Ovary (tissue), 10 donors: ENCODE measurements at places on chromosomes 11 and 22. TPM values are rescaled to one million over a fixed set of nuclear protein-coding genes. Genes with fewer than 3 reads are reported as not detected.

- no peaks in the 10 kb centered on the region for H3K4me1 ChIP-seq
- H3K4me3 ChIP-seq: peak overlapping the region; percentile 94
- peak; percentile 21 for DNase-seq
Observed at GRCh38 chr11:73141031-73141308, 1.1 kb downstream of the FCHSD2 start.

GRCh38 chr11:67576735-67577475 is 6.7 kb upstream of the GSTP1 start:
- no peaks in the 10 kb centered on the region for H3K27me3 ChIP-seq
- H3K4me3 ChIP-seq: no peak overlapping the region
- H3K36me3 ChIP-seq: no peaks in the 10 kb centered on the region
- H3K27ac ChIP-seq: no peak overlapping the region
- no peaks in the 10 kb centered on the region for H3K4me1 ChIP-seq

DNA sequence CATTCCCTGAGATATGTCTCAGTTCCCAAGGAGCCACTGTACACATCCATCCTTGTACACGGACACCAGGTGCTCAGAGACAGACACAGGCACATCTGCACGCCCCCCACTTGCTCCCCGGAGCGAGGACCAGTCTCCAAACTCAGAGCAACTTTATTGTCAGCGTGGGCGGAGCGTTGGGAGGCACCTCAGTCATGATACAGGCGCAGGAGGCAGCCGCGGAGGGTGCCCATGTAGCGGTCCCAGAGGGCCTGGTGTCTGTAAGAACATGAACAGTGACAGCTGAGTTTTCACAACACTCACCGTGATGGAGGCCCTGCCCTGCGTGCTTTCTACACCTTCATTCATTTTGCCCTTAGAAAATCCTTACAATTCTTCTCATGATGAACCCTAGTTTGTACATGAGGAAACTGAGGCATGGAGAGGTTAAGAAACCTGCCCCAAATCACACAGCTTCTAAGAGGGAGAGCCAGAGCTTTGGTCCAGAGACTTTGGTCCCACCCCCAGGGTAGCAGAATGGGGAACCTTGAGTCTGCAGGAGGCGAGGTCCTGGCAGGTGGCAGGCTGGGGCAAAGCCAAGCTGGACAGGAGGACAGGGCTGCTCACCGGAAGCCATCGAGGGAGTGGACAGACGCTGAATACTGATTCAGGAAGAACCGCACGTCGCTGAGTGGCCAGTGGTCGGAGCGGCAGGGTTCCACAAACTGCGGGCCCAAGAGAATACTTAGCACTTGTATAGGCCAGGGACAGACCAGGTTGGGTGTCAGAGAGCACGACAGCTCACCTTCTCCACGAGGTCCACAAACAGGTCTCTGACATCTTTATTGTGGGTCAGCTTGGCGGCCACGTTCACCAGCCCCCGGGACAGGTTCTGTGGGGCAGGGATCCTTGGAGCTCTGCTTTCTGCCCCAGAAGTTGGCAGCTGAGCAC is 4.2 kb downstream of the FIBP start:
- no peaks in the 10 kb centered on the region for H3K36me3 ChIP-seq
- peaks cover 3% of the 10 kb centered on the region for H3K4me1 ChIP-seq
- H3K27me3 ChIP-seq: no peaks in the 10 kb centered on the region
- no peak for DNase-seq

DNA sequence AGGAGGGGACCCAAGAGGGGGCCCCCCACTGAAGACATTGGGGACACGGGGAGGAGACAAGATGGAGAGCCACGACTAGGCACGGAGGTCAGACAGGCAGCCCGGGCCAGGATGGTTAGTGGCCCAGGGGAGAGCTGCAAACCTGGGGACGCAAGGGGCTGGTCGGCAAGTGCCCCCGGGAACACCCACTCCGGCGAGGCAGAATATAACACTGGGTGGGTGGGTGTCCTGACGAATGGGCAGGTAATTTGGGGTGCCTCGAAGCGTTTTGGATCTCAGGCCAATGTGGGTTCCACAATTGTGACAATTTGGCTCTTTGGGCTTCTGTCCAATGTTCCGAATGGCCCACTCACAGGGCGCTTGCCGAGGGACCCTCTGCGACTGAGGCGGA is 9.9 kb downstream of the IGF2 start:
- no peaks in the 10 kb centered on the region for H3K4me1 ChIP-seq
- no peaks in the 10 kb centered on the region for H3K27me3 ChIP-seq
- no peak for DNase-seq

GRCh38 chr22:19715188-19715930 is 1.1 kb downstream of the SEPTIN5 start:
- H3K27me3 ChIP-seq: no peaks in the 10 kb centered on the region
- no peak overlapping the region for H3K4me3 ChIP-seq
- no peak overlapping the region for H3K27ac ChIP-seq
- H3K36me3 ChIP-seq: no peaks in the 10 kb centered on the region

GRCh38 chr22:44915441-44915840 is 94.4 kb downstream of the PHF21B start:
- no peaks in the 10 kb centered on the region for H3K36me3 ChIP-seq
- DNase-seq: no peak
- no peaks in the 10 kb centered on the region for H3K27me3 ChIP-seq
- no peak overlapping the region for H3K4me3 ChIP-seq
- no peak overlapping the region for H3K27ac ChIP-seq

- H3K27ac ChIP-seq: no peak overlapping the region
- no peaks in the 10 kb centered on the region for H3K27me3 ChIP-seq
- H3K4me1 ChIP-seq: no peaks in the 10 kb centered on the region
- no peaks in the 10 kb centered on the region for H3K36me3 ChIP-seq
- no peak for DNase-seq
- H3K4me3 ChIP-seq: no peak overlapping the region
Observed at GRCh38 chr11:30967579-30967978, 381.4 kb upstream of the MPPED2 start.

Gene RFPL3
- total RNA-seq: not detected

Gene MAPK8IP2
- 16.3 TPM for total RNA-seq

Gene NRIP3
- total RNA-seq: 1.2 TPM

GRCh38 chr22:46061124-46061500 is 84.2 kb upstream of the WNT7B start:
- no peak overlapping the region for H3K27ac ChIP-seq
- no peaks in the 10 kb centered on the region for H3K27me3 ChIP-seq

Gene LIPT2
- 6.6 TPM for total RNA-seq

Gene NTM
- not detected for total RNA-seq

DNA sequence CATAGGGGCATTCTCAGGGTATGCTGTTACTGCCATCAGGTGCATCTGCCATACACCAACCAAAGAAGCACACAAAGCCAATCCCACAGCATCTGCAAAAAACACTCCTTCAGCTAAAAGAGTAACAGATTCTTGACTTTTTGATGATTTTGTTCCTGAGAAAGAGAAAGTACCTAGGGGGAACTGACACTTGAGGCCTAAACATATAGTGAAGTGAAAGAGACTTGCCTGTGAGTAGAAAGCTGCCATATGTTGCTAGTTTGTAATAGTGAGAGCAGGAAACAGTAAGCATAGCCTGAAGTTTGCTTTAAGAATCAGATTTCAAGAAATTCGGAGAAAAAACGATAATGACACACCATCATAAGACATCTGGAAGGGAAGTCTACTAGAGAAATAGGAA is 97.9 kb upstream of the CTSC start:
- no peaks in the 10 kb centered on the region for H3K36me3 ChIP-seq
- H3K27ac ChIP-seq: no peak overlapping the region
- DNase-seq: no peak

Gene GRIK4
- 2.3 TPM for total RNA-seq

GRCh38 chr11:125052047-125052446 is 11.1 kb upstream of the SLC37A2 start:
- H3K27me3 ChIP-seq: no peaks in the 10 kb centered on the region
- no peak overlapping the region for H3K27ac ChIP-seq
- DNase-seq: no peak
- no peak overlapping the region for H3K4me3 ChIP-seq

Gene ALG12
- 13.7 TPM for total RNA-seq

Gene MCAM
- 117 TPM for total RNA-seq

DNA sequence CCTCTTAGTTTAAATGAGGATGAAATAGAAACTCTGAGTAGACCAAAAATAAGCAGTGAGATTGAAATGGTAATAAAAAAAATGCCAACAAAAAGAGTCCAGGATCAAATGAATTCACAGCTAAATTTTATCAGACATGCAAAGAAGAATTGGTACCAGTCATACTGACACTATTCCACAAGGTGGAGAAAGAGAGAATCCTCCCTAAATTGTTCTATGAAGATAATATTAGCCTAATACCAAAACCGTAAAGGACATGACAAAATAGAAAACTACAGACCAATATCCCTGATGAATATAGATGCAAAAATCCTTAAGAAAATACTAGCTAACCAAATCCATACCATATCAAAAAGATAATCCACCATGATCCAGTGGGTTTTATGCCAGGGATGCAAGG is 169.8 kb upstream of the CHORDC1 start:
- no peaks in the 10 kb centered on the region for H3K27me3 ChIP-seq
- H3K4me3 ChIP-seq: no peak overlapping the region

Gene WBP2NL
- 4.5 TPM for total RNA-seq

Gene TRPC6
- total RNA-seq: 2.0 TPM

DNA sequence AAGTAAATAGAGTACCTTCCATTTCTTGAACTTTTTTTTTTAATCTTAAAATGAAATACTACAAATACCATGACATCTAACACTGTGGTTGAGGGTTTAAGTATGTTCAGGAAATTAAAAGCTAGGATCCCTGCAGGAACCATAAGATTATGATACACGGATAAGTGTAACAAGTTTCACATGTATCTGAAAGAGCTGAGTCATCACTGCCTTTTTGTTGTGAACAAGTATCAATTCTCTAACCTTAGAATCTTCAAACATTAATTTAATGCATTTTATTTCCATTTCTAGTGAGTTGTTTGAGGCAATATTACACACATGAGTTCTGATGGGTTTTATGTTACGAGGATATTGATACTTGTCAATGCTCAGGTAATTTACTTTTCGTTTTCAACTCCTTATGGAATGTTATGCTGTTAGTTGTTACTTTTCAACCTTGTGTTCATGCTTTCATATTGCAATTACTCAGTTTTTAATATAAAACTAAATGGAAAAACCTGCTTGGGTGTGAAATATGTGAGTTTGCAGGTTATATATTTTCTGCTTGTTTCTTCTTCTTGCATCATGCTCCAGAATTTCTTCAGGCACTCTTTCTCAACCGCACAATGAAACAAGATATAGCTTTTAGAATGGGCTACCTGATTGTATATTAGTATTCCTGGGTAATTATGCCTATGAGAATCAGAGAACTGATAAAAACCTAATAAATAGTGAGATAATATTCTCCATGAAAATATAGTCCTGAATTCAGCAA is 361.3 kb upstream of the MTNR1B start:
- no peak for DNase-seq
- no peak overlapping the region for H3K4me3 ChIP-seq
- H3K27me3 ChIP-seq: no peaks in the 10 kb centered on the region
- H3K27ac ChIP-seq: no peak overlapping the region
- H3K4me1 ChIP-seq: no peaks in the 10 kb centered on the region
